Effector memory CD8-positive, alpha-beta T cell (primary cell): ENCODE measurements at places on chromosomes 1 and 21.

DNA sequence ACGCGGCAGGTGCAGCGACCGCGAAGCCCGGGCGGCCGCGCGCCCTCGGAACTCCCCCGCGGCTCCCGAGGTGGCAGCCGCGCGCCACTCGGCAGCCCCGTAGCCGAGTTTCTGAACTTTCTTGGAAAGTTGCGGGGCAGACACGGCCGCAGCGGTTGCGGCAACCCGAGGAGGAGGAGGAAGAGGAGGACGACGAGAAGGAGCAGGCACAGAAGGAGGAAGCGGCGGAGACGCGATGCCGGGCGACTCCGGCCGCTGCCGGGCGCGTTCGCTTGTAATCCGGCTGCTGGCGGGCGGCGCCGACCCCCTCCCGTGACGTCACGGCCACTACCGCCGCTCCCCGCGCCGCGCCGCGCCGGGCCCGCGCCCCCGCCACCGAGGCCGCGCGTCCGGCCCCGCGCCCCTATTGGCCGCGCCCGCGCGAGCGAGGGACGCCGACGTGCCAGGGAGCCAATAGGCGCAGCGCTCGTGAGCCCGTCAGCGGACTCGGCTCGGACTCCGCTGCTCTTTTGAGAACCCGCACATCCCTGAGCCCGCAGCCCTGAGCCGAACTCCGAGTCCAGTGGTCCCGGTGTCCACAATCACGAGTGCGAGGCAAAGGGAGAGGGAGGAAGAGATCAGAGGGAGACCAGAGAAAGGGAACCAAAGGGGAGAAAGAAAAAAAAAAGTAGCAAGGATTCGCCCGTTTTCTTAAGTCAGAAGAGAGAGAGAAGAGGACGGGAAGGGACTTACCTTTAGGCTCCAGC lies 736 bp upstream of the BARHL2 start:
- DNase-seq, result no peak

DNA sequence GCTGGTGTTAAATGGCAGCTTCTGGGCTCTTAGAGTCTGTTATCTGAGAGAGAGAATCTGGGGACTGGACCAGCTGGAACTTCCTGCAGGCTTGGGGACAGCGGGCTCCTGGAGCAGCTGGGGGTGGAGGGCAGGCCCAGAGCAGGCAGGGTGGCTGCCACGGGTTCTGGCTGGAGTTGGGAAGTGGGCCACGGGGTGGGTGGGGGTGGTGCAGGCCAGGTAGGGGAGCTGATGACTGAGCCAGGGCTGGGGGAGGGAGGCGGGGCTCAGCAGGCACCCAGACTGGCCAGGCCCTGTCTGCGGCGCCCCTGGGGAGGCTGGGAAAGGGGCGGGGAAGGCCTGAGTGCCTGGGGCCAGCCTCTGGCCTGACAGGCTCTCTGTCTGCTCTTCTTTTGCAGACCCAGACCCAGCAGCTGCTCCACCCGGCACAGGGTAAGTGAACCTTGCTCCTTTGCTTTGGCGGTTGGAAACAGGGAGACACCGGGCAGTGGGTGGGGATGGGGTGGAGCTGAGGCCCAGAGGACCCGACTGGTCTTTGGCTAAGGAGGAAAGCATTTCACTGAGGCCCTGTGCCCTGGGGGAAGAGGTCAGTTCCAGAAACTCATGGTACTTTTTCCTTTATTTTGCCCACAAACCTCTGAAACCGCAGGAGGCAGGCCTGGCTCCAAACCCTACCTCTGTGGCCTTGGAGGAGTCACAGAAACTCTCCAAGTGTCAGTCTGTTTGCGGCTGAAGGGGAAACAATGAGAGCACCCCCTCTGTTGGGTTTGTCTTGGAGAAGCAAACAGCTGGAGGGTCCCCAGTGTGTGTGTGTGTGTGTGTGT lies 48.8 kb downstream of the ARHGEF10L start:
- DNase-seq, result no peak

- DNase-seq, result peak; percentile 36
Observed at GRCh38 chr1:2840036-2840809, 38.7 kb upstream of the TTC34 start.

GRCh38 chr1:227042292-227042691 lies 102.2 kb downstream of the COQ8A start:
- DNase-seq, result no peak

GRCh38 chr1:82565146-82565545 lies 764.4 kb downstream of the ADGRL2 start:
- no peak for DNase-seq

- DNase-seq, result no peak
Observed at GRCh38 chr1:21241771-21242581, 48.3 kb downstream of the ECE1 start.

GRCh38 chr1:15761366-15762128 lies 3.0 kb downstream of the FBLIM1 start:
- no peak for DNase-seq
